Stimulated activated CD8-positive, alpha-beta memory T cell treated with anti-CD3 and anti-CD28 coated beads, Interleukin-15, amount 100 ng/mL, for 1 hour (primary cell): ENCODE measurements at places on chromosomes 7 and 10.

DNA sequence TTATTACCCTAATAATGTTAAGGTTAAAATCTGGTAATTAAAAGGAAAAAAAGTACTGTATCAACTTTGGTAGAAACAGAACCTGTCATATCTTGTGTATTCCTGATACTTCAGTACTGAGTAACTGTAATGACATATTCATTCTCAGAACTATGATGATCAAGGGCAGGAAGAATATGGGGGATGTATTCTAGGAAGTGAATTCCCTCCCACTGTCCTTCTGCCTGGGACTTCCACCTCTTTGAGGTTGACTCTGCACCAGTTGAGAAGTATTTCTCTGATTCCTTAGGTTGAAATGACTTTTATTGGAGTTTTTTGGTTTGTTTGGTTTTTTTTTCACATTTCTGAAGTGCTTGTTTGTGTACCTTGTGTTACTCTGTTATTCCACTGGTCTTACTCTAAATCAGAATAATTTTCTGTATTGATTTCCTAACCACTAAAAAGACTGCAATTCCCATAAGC lies 36.9 kb downstream of the WASL start:
- DNase-seq: no peak

GRCh38 chr10:6009150-6009549 lies 31.8 kb upstream of the IL15RA start:
- no peak for DNase-seq

GRCh38 chr7:2231992-2232765 lies 566 bp downstream of the MAD1L1 start:
- no peak for DNase-seq

DNA sequence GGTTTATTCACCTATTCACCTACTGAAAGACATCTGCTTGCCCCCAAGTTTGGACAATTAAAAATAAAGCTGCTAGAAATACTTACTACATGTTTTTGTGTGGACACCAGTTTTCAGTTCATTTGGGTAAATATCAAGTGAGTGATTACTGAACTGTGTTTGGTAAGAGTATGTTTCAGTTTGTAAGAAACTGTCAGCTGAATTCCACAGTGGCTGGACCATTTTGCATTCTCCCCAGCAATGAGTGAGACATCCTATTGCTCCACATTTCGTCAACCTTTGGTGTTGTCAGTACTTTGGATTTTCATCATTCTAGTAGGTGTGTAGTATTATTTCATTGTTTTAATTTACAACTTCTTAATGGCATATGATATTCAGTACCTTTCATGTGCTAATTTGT lies 17.4 kb upstream of the IKZF1 start:
- DNase-seq: no peak

GRCh38 chr7:102111061-102112041 lies 175.3 kb upstream of the SH2B2 start:
- DNase-seq: no peak

GRCh38 chr10:94607111-94607510 lies 61.5 kb downstream of the HELLS start:
- no peak for DNase-seq

- no peak for DNase-seq
These were observed 508.3 kb downstream of the SORCS3 start for GRCh38 chr10:105149371-105149891.

GRCh38 chr10:123865880-123866279 lies 25.7 kb downstream of the CPXM2 start:
- no peak for DNase-seq

- DNase-seq: no peak
These were observed at the start of gene ACTL6B for GRCh38 chr7:100655908-100656674. Gene ACTL6B (minus strand): TSS chr7:100656448. CDS start chr7:100656354, 94 bp downstream.

GRCh38 chr10:89164080-89164479 lies 43.0 kb downstream of the CH25H start:
- DNase-seq: no peak

- no peak for DNase-seq
These were observed 10.9 kb upstream of the TAS2R39 start for GRCh38 chr7:143172354-143172753.

- no peak for DNase-seq
These were observed 21.6 kb upstream of the GIMAP8 start for GRCh38 chr7:150428671-150429451.

GRCh38 chr10:44195112-44196007 lies 189.5 kb downstream of the CXCL12 start:
- DNase-seq: no peak

DNA sequence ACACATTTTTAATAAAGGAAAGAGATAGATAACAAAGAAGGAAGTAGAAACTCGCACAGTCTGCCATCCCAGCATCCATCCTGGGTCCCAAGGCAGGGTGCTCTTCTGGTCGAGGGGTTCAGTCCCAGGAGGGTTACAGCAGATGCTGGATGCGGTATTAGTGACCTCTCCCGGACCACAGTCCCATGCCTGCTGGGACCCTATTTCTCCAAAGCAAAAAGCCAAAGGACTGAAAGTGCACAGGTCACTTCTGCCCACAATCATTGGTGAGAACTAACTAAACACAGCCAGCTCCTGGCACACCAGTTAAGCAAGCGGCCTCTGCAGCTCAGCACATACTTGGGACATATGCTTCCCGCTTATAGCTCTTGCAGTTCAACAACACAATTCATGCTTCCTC lies 96.1 kb upstream of the HABP2 start:
- DNase-seq: no peak

DNA sequence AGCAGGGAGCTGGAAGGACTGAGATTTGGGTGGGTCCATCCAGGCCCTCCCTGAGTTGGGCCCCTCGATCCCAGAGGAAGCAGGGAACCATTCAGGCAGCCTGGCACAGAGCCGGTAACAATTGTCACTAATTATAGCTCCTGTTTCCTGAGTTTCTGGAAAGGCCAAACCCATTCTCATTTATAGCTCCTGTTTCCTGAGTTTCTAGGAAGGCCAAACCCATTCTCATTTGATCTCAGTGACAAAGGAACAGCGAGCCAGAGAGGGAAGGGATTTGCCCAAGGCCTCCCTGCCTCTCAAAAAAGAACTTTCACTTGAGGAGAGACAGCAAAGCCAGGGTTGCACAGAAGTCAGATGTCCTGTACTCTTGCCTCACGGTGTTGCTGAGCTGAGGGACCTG lies 521.9 kb downstream of the TYW1 start:
- no peak for DNase-seq

DNA sequence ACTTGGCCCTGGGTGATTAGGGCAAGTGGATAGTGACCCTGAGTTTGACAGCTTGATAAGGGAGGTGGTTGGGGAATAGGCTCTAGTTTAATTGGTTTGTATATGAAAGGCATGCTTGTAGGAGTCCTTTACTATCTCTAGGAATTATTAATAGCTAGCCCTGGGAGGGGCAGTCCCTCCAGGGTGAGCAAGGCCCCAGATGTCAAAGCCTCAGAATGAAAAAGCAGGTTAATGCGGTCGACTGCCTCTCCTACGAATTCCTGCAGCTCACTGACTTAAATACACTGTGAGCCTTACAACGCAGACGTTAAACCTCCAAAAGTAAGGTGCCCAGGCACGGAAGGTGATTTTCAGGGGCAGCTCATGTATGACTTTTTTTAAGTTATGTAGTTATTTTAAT lies 5.2 kb upstream of the BTBD16 start:
- DNase-seq: no peak

GRCh38 chr10:52742731-52743130 lies 29.9 kb downstream of the MBL2 start:
- no peak for DNase-seq

DNA sequence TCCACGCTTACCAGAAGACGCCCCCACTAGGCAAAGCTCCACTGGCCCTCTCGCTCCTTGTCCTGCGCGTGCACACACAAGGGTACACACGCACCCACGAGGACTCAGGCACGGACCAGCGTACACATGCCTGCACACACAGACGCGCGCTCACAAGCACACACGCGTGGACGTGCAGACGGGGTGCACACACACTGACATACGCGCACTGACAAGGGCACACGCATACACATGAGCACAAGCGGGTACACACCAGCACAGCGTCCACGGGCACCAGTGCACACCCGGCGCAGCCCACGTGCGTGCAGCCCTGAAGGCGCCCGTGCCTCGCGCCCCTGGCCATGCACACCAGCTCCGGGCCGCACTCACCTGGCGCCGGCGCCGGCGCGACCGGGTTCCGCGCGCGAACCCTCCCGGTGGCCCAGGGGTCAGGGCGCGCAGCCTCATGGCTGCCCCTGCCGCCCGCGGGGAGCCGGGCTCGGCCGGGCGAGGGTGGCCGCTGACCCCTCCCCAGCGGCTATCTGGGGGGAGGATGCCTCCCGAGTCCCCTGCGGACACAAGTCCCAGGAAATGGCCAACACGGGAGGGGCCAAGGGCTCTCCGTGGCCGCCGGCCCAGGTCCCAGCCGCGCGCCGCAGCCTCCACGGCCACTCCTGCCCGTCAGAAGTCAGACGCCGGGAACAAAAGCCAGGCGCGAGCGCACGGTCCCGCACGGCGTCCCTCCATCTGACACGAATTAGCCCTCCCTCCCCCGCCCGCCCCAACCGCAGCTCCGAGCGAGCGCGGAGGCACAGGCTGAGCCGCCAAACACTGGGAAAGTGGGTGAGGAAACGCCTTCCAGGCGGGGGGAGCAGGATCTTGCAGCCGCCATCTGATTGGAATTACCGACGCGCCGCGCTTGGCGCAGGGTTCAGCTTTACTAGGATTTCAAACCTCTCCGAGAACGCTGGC lies 45.0 kb downstream of the TNS3 start:
- no peak for DNase-seq

GRCh38 chr10:91124016-91124415 lies 96.4 kb upstream of the PCGF5 start:
- DNase-seq: no peak

- DNase-seq: no peak
These were observed 134.0 kb downstream of the PTPRN2 start for GRCh38 chr7:158453663-158454062.

- no peak for DNase-seq
These were observed 195.8 kb upstream of the NEBL start for GRCh38 chr10:21092683-21093524.

DNA sequence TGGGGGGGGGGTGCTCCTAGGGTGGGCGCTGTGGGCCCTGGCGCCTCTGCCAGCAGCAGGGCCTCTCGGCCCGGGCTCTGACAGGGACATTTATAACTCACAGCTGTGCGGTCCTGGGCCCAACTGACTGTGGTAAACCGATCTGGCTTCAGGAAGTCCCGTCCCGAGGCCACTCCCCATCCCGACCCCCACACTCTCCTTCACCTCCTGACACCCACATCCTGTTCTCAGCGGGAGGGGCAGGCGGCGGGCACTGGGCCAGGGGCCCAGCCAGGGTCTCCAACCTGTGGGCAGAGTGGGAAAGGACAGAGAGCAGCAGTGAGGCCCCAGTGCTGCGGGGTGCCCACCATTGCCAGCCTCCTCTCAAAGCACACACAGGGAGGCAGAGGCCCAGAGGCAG lies 69.1 kb downstream of the ZMIZ1 start:
- no peak for DNase-seq

GRCh38 chr10:71045936-71046335 lies 157.6 kb upstream of the PCBD1 start:
- DNase-seq: no peak

- DNase-seq: no peak
These were observed 533.5 kb downstream of the AUTS2 start for GRCh38 chr7:70131817-70132216.

- no peak for DNase-seq
These were observed 143.4 kb upstream of the GLI3 start for GRCh38 chr7:42380401-42380800.
